NCI-H1105 treated with DMSO at 0.1 percent for 48 hours (cell line): ENCODE measurements at places on chromosomes 1 and 21.
A peak's percentile ranks its signal among the peaks of the same experiment; 100 is the strongest.

DNA sequence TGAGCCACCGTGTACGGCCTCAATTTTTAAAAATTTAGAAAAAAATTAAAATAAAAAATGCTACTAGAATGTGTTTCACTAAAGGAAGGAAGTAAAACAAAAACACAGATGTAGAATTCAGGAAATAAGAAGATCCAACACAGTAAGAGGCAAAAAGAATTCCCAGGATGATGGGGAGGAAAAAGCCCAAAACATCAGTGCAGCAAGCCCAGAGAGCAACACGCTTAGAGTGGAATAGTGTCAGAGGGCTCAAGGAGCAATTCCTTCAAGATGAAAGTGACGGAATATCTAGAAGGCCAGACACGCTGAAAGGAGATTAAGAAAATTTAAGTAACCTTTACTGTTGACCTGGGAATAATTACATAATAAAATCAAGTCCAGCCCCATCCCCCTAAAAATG lies 80.4 kb downstream of the DAP3 start:
- DNase-seq, result no peak

- no peak for DNase-seq
Measured at GRCh38 chr21:42467140-42467983, 28.7 kb downstream of the RSPH1 start.

- DNase-seq, result no peak
Measured at GRCh38 chr21:28522014-28522799, 470.5 kb downstream of the LTN1 start.

DNA sequence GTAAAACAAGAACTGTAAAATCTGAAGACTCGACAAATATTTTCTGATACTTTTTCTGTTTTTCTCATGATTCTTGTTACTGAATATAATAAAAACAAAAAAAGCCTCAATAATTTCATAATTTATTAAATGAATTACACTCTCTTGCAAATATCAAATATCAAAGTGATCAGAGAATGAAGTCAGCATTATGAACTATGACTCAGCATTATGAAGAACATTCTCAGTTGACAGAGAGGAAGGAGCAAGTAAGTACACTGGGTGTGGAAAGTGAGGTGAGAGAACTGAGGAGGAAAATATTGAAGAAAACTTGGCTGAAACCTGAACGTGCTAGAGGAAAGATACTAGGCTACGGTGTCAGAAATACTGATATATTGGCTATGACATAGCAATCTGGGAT lies 529.5 kb downstream of the KCNT2 start:
- DNase-seq, result no peak

- peak; percentile 29 for DNase-seq
Measured at GRCh38 chr1:169892927-169893644, 610 bp downstream of the SCYL3 start.

GRCh38 chr1:170634293-170634692 lies 29.6 kb upstream of the PRRX1 start:
- no peak for DNase-seq

DNA sequence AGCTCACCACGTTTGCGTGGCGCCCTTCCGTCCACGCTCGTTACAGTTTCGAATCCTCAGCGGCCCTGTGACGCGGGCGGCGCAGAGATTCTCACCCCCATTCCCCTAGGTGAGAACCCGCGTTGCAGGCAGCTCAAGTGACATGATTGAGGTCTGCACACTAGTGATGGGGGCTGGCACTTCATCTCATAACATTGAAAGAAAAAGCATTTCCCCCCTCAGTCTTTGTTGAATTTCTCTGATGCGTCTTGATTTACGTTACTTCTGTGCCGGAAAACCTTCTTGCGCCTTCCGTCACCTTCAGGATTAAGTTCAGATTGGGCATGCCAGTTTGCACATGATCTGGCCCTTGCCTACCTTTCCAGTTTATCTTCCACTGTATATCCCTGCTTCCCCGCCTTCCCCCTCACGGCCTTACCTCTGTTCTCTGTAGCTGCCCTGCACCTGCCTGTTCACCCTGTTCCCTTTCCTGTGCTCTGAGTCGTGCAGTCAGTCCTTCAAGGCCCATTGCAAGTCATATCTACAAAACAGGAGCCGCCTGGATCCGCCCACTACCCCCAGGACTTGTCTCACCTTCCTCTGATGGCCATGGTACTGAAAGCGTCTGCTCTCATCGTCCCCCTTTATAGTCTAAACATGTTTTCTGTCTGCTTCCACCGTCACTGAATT lies 1.1 kb downstream of the CTPS1 start:
- DNase-seq, result peak; percentile 26

- DNase-seq, result no peak
Measured at GRCh38 chr21:27649762-27650161, 682.9 kb upstream of the ADAMTS5 start.

DNA sequence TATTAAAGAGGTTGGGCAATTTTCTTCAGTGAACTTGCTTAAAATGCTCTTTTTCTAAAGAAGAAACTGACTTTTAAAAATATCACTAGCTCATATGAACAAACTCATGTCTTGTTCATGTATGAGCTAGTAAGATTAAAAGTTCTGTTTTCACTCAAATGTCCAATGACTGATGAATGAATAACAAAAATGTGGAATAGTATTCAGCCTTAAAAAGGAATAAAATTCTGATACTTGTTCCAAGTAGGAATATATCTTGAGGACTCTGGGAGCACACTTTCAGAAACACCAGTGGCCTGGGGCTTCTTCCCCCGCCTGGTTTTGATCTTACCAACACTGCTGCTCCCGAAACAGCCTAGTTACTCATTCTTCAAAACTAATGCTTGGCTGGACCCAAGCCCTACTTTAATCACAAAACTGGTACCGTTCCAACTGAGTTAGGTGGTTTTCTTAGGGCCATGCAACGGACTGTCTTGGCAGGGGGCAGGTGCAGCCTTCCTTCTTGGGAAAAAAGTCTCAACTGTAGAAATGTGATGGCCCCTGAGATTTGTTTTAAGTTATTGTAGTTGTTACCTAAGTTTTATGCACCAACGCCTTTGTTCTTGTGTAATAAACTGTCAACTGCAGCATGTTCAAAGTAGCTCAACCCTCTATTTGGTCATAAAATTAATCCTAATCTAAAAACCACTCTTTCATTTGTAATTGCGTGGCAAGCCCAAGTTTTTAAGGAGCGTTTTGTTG lies 116.0 kb downstream of the ETS2 start:
- DNase-seq, result no peak

DNA sequence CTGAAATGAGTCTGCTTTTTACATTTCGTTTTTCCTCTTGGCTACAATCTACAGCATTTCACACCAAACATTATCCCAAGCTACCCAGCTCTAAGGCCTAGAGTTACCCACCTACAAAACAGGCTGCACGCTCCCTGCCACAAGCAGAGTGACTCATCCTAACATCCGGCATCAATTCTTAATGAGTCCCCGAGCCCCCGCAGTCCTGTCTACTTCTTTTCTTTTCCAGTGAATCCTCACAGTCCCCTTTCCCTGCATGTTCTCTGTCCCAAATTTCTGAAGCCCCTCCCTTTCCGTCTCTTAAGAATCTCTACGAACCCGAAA lies 650 bp downstream of the PCNX2 start:
- DNase-seq, result peak; percentile 39

- no peak for DNase-seq
Measured at GRCh38 chr1:106458866-106459265, 597.6 kb upstream of the PRMT6 start.

- peak; percentile 71 for DNase-seq
Measured at GRCh38 chr21:33947451-33948095, 32.0 kb upstream of the ATP5PO start.

GRCh38 chr1:54403808-54404261 lies 2.4 kb downstream of the SSBP3 start:
- DNase-seq, result no peak

DNA sequence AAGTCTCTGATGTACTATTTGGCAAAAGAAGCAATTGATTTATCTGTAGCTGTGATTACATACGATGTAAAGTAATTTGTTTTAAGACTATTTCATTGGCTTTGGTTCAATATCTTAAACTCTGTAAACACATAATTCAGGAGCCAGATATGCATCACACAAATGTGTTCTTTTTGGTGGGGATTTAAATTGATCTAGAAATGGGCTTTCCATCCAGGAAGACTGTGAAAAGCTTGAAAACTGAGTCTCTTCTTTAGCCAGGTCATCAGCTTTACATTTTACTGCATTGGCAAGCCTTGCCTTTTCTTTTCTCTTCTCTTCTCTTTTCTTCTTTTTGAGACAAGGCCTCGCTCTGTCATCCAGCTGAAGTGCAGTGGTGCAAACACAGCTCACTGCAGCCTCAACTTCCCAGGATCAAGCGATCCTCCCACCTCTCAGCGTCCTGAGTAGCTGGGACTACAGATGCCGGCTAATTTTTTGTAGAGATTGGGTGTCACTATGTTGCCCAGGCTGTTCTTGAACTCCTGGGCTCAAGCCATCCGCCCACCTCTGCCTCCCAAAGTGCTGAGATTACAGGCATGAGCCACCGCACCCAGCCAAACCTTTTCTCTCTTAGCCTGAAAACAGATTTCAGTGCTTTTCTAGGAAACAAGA lies 1.4 kb downstream of the RCAN3 start:
- no peak for DNase-seq

DNA sequence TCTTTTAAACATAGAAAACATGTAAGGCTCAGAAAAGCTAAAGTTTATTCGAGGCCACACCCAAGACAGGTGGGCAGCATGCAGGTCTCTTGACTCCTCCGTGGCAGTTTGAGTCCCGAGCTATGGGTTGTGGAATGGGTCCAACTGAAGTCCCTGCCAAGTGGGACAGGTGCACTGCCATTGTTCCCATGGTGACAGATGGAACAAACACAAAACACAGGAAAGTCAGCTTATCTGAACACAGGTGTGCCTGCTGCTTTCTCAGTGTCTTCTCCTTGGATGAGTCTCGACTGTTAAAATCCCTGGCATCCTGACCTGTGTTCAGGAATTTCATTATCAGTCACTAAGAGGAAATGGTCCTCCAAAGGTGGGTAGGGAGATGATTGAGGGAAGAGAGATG lies 99.0 kb upstream of the RAB4A start:
- peak; percentile 86 for DNase-seq

DNA sequence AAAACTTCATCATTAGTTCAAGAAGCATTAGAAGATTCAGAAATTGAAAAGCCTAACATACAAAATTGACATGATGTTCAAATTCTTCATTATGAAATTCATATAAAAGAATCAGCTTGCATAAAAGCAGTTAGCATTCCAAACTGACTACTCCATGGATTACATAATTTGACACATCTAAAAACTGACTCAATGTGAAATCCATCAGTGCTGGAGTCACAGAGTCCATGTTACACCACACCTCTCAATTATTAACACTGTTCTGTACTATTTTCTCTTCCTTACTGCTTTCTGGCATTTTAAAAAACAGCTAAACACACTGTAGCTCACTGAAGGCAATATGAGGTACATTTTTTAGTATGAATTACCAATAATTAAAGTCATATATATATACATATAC lies 28.0 kb downstream of the ARHGAP29 start:
- no peak for DNase-seq

- DNase-seq, result peak; percentile 83
Measured at GRCh38 chr21:33943293-33943692, 27.7 kb upstream of the ATP5PO start.

DNA sequence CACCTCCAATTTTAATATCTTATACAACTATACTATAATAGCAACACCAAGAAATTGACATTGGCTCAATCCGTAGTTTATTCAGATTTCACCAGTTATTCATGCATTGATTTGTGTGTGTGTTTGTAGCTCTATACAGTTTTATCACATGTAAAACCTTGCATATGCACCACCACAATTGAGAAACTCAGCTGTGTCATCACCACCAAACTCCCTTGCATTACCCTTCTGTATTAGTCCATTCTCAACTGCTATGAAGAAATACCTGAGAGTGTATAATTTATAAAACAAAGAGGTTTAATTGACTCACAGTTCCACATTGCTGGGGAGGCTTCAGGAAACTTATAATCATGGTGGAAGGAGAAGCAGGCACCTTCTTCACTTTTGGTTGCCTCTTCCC lies 162.1 kb downstream of the PATJ start:
- no peak for DNase-seq

DNA sequence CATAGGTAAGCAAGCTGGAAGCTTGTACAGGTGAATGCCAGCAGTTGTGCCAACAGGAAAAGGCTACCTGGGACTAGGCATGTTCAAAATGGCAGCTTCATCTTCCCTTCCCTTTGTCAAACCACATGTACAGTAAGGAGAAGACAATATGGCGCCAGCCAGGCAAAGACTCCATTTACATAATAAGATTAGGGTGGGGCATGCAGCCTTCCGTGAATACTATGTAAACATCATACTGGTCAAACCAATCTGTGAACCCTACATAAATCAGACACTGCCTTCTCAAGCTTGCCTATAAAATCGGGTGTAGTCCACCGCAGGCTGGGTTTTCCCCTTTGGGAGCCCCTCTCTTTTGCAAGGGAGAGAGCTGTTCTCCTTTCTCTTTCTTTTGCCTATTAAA lies 24.6 kb downstream of the ATF3 start:
- DNase-seq, result no peak

DNA sequence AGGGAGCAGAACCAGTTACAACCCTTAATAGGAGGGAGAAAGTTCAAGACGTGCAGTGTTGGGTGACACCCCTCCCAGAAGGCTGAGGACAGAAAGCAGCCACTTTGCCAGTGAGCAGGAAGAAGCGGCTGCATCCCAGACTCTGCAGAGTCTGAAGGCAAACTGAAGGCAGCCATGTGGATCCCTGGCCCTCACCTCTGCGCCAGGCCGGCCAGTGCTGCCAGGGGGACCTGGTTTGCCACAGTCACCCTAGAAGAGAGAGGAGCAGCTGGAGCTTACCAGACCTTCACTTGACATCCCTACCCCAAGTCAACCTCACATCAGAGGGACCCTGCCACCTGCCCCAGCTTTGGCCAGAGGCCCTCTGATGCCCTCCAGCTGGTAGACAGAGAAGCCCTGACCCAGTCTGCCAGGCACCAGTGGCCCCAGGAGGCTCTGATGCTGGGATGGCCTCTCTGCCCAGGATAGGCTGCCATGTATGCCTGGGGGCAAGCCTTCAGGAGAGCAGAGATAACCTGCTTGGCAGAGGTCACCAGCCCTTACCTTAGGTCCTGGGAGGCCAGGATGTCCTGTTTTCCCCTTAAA lies 16.3 kb upstream of the PEF1 start:
- DNase-seq, result no peak
